ENCODE measurements at places on chromosomes 11 and 22.

DNA sequence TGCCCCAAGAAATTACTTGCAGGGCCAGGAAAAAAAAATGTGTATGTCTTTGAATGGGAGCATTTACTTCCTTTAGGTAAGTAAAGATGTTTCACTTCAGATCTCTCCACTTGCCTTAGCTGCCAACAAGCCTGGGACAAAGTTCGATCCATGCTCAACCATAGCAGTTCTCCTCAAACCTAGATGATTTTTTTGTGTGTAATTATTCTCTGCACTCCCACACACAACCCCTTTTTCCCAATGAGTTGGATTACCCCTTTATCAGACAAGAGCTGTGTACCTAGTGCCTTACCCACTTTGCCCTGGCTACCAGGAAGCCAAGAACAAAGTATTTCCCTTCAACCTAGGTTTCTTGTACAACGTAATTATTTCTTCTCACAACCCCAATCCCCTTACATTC lies 35.6 kb downstream of the TPBGL start:
- no peak for DNase-seq

GRCh38 chr11:61331651-61332050 lies 1.3 kb downstream of the DDB1 start:
- peak; percentile 44 for DNase-seq

DNA sequence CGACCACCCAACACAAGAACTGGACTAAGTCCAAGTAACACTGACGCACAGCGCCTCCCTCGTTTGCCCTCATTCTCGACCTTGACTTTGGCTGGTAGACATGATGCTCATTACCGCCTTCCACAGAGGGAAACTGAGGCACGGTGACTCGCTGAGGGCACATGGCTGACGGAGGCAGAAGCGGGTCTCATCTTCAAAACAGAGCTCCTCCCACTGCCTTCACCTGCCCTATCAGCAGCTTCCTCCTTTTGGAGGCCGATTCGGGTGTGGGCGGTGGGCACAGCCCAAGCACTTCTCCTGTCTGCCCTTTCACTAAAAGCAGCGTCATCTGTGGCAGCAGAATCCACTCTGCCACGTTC lies 2.0 kb upstream of the KMT5B start:
- DNase-seq = peak; percentile 77

- no peak for DNase-seq
Measured at GRCh38 chr22:20852076-20852475, 6.5 kb downstream of the PI4KA start.

DNA sequence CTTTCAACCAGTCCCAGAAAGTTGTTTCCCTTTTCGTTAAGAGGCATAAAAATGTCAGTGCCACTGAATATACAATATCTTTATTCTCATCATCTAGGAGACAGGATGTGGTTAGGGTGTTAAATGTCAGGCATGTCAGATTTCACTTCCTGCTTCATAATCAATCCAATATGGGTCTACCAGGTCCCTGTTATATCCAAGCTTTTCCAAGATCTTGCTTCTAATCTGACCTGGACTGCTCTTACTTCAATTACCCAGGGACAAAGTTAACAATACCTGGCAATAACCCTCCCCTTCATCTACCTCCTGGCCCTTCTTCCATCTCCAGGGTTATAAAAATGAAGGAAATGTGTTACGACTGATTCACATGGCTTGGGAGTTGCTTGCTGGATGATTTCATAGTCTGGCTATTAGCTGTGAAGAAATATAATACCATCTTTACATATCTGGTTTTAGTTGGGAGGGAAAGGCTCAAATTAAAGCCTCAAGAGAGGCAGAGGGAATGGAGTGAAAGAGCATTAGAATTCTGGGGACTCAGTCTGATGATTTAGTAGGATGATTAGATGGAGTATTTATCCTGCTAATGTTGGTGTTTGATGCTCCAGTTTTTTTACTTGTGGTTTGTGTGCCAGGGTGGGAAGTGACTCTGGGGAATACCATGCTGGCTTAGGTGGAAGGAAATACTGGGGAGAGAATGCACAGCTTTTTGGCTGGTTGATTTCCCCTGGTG lies 534.3 kb downstream of the ETS1 start:
- no peak for DNase-seq

DNA sequence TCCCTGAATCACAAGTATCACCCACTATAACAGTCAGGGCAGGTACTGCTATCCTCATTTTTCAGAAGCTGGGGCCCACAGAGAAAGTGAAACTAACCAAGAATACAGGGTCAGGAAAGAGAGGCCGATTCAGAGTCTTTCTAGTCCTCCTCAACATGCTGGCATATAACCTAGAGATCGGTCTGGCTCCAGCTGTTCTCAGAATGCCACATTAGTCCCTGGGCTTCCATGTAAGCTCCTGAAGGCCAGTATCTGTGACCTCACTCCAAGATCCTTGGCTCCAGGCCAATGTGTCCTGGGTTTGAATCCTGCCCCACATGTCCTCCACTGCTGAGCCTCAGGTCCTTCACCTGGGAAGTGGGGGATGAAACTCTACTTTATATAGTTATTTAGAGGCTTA lies 50.4 kb downstream of the TENM4 start:
- DNase-seq = no peak

DNA sequence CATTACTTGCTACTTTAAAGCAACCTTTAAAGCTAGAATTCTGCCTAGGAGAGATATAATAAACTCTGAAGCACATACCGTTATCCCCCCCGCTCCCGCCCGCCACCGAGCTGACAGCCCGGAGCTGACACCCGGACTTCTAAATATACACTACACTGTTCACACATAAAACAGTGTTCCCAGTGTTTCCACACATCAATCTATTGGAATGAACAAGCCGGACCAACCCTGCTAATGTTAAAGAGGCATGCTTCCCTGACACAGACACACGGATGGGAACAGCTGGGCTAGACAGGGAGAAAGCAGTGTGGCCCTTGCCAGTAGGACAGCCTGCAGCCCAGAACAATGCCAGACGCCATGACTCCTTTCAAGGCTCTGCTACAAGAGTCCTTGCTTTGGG lies 108.4 kb upstream of the CSNK2A3 start:
- no peak for DNase-seq

DNA sequence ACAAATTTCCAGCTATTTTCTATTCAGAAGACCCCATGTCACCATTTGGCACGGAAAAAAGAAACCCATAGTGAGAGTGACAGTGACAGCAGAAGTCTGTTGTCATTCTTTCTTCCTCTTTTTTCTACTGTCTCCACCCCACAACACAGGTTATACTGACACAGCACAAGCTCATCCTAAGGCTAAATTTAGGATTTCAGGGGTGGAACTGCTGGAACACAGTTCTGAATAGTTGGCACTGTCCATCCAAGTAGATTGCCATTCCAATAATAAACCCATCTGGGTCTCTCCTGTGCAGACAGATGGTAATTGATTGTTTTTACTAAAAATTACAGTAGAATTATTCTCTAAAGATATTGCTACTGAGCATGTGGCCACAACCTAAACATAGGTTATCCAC lies 95.2 kb upstream of the C11orf87 start:
- no peak for DNase-seq
